Activated naive CD8-positive, alpha-beta T cell treated with anti-CD3 and anti-CD28 coated beads, Interleukin-2, amount 10 ng/mL, durations not matched to agents 7 days and 5 days (primary cell): ENCODE measurements at places on chromosomes 6 and 20. TPM values are rescaled to one million over a fixed set of nuclear protein-coding genes. Genes with fewer than 3 reads are reported as not detected.

GRCh38 chr6:162173466-162173865 is 554.1 kb downstream of the PRKN start:
- DNase-seq: no peak

GRCh38 chr6:158060455-158061360 is 79.0 kb downstream of the SYNJ2 start:
- no peak for DNase-seq

SAMD3 gene
- 52.6 TPM for total RNA-seq

DNA sequence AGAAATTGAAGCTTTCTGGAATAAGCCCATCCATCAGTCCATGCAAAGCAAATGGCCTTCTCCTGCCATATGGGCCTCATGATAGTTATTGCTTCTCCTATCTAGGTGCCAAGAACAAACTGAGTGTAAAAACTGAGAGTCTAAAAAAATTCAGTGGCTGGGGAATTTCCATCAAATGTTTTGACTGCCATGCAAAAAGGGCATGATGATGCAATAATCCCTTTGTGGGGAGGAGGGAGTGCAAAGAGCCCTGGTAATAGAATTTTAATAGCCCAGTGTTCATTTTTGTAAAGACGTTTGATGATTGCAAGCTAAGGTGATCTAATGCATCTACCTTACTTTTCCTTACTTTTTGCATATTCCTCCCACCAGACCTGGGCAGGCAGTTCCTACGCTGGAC is 683.7 kb downstream of the EPM2A start:
- DNase-seq: no peak

DNA sequence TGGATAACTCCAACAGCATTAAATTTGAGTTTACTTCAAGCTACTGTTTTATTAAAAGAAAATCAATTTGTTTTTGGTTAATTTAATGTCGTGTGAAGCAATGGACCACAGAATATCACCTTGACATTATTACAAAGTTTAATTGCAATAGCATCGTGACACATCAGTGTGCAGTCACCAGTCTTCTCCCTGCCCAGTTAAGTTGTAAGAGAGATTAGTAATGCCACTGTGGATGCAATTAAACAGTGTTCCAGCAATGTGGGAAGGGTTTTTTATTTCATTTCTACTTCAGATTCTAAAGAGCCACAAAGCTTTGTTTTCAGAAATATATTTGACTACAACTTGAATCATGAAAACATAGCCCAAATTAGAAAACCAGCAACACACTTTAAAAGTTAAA is 128.7 kb downstream of the SYNE1 start:
- DNase-seq: no peak

DNA sequence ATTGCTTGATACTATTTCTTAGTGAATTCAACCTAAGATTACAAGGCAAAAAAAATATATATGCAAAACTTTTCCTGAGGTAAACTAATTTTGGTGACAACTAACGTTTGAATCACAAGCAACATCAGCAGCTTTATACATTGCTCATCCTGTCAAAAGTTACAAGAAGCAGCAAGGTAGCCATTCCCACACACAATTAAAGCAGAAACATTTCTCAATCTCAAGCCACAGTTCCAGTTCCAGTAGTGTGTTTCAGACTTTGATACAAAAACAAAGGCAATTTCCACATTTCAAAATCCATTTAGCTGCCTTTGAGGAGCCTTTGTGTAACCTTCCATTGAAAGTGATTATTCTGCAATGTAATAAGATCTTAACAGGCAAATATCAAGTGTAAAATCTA is 191.0 kb downstream of the WDR27 start:
- no peak for DNase-seq

PGC gene
- total RNA-seq: not detected

NR2E1 gene
- not detected for total RNA-seq

GRCh38 chr20:61857884-61858283 is 207.8 kb downstream of the TAF4 start:
- no peak for DNase-seq

SLC17A3 gene
- total RNA-seq: 0.28 TPM

DNA sequence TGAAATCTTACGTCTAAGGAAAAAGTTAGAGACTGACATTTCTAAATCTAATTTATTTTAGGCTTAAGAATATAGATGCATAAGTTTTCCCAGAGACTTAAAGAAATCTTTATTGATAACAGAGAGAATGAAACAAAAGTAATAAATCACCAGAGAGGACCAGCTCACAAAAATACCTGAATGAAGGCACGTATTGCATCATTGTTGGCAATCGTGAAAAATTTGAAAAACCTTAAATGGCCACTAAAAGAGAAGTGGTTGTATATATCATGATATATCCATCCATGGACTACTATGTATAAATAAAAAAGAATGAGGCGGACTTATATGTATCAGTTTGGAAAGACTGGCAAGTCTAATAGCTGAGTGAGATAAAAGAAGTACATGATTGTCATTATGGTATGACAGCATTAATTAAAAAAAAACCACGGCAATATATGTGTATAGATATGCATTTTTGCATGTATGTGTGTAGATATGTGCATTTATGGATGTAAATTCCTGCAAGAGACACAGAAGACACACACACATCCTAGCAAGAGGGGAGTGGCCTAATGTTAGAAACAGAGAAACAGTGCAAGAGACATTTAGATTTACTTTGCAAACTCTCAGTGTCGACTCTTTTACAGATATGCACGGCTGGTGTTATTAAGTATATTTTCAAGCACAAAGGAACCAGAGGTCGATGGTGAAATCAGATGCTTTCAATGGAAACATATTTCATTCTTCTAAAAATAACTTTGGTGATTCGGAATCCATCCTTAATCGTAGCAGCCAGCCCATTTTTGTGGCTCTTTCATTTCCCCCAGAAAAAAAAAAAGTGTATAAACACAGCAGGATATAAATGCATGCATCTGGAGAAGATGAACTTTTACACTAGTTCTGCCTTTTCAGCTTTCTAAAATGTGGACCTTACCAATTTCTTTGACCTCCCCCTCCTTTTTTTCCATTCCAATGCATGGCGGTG is 156.1 kb upstream of the SALL4 start:
- no peak for DNase-seq

DNA sequence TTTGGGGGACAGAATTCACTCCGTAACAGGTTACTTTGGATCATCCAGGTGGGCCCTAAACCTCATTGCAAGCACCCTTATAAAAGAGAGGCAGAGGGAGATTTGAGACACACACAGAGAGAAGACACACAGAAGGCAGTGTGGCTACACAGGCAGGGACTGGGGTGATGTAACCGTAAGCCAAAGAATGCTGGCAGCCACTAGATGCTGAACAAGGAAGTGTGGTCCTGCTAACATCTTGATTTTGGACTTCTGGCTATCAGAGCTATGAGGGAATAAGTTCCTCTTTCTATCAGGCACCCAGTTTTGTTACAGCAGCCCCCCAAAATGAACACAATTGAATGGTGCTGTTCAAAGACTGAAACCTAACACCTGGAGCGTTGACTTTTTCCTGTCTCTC is 191.3 kb upstream of the MYLIP start:
- no peak for DNase-seq

GRCh38 chr6:72683797-72684196 is 61.9 kb downstream of the KCNQ5 start:
- no peak for DNase-seq

- no peak for DNase-seq
These were observed 288.7 kb upstream of the CDYL start for GRCh38 chr6:4487538-4487937.

RIOK1 gene
- 31.1 TPM for total RNA-seq

SLC16A10 gene
- total RNA-seq: 6.8 TPM

SYTL3 gene
- total RNA-seq: 71.7 TPM

GRCh38 chr20:2807019-2807418 is 6.6 kb upstream of the CPXM1 start:
- no peak for DNase-seq

DNA sequence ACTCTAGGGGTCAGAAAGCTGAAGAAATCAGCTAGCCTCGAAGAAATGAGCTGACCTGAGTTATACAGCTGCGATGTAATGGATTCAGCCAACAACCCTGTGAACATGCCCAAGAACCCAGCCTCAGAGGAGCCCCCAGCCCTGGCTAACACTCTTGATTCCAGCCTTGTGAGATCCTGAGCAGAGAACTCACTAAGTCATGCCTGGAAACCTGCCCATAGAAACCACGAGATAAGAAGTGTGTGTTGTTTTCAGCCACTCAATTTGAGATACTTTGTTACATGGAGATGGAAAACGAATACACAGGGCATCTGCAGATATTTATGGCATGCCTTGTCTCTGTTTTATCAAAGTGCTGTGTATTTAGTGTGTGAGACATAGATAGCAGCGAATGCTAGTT is 265.2 kb downstream of the QKI start:
- no peak for DNase-seq

DNA sequence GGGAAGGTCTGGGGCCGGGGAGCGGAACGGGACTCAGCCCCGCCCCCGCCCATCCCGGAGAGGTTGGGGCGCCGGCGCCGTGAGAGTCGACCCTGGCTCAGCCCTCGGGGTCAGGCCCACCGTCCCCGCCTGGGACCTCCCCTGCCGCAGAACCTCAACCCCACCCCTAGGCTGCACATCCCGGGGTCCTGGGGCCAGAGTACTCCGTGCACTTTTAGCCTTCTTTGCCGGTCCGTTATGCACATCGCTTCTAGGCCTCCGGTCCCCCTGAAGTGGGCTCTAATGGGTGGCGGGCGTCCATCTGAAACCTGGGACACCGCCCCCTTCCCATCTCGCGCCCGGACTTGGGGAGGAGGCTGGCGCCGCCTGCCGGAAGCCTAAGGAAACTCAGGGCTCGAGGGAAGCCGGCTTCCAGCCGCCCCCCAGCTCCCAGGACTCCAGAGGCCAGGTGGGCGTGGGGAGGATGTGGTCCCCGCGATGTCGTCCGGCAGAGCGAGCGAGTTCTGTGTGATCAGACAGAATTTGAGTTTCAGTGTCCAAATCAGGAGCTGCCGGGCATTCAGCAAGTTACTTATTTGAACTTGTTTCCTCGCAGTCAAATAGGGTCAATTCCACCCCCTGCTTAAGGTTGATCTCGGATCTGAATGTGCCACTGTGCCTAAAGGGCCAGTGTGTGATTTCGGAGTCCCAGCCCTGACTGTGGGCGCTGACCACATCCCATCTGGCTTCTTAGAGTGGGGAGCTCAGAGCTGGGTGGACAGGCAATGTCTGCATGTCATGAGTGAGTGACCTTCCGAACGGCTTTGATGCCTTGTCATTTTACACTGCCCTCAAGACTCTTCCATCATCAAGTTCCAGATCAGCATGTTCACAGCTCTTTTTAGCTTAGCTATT is 47.6 kb downstream of the CPXM1 start:
- peak; percentile 69 for DNase-seq

DNA sequence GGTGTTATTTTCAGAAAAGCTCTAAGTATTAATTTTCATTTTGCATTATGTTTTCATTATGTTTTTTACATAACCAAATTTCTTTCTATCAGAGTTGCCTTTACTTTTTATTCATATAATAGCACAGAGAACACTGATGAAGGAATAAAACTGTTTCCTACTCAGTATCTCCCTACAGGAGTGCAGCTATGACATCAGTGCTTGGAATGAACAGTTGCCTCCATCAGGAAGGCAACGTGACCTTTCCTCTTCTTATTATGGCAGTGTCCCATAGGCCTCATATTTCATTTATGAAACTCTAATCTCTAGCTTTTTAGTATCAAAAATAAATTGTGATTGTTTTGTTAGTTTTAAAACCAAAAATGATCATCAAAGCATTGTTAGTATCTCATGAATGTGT is 712.8 kb downstream of the CD109 start:
- DNase-seq: no peak

SYNDIG1 gene
- not detected for total RNA-seq

RIPOR2 gene
- 195 TPM for total RNA-seq

- DNase-seq: peak; percentile 38
These were observed 2.0 kb downstream of the FYN start for GRCh38 chr6:111871207-111871606.

DNA sequence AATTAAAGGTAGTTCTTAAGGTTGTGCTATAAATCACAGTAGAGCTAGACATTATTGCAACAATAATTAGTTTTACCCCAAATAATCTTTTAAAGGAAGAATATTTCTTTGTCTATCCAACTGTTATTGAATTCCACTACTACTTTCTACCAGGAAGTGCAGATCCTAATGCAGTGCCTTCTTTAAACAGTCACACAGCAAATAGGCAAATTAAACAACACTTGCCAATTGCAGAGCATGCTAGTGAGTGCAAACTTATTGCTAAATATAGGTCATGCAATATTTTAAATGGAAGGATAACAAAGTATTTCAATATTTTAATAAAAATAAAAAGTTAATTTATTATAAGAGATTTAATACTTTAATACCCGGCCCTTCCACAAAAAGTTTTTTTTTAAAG is 107.3 kb upstream of the BCLAF1 start:
- no peak for DNase-seq

GRCh38 chr6:110322874-110323242 is 35.3 kb downstream of the METTL24 start:
- no peak for DNase-seq

ELOVL2 gene
- not detected for total RNA-seq
